ENCODE measurements at places on chromosomes 13 and 19.

DNA sequence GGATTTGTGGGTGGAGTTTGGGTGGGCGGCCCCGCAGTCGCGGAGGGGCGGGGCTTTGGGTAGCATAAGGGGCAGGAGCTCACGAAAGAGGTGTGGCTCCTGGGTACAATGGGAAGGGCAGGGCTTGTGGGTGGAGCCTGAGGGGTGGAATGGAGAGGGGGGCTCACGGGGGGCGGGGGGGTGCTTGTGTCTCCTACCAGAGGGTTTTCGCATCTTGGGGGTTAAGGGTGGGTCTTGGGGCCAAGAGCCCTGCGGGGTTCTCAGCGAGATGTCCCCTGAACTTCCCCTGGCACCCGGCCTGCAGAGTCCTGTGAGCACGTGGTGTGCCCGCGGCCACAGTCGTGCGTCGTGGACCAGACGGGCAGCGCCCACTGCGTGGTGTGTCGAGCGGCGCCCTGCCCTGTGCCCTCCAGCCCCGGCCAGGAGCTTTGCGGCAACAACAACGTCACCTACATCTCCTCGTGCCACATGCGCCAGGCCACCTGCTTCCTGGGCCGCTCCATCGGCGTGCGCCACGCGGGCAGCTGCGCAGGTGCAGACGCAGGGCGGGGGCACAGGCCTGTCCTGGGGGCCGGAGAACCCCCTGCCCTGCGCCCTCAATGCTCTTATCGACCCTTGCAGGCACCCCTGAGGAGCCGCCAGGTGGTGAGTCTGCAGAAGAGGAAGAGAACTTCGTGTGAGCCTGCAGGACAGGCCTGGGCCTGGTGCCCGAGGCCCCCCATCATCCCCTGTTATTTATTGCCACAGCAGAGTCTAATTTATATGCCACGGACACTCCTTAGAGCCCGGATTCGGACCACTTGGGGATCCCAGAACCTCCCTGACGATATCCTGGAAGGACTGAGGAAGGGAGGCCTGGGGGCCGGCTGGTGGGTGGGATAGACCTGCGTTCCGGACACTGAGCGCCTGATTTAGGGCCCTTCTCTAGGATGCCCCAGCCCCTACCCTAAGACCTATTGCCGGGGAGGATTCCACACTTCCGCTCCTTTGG, 5.1 kb downstream of the FSTL3 start:
- peak; percentile 89 for DNase-seq

- DNase-seq = no peak
Observed at GRCh38 chr13:24226762-24227161, 66.2 kb downstream of the SPATA13 start.

GRCh38 chr13:36355632-36356031, 9.4 kb upstream of the SPART start:
- no peak for DNase-seq

DNA sequence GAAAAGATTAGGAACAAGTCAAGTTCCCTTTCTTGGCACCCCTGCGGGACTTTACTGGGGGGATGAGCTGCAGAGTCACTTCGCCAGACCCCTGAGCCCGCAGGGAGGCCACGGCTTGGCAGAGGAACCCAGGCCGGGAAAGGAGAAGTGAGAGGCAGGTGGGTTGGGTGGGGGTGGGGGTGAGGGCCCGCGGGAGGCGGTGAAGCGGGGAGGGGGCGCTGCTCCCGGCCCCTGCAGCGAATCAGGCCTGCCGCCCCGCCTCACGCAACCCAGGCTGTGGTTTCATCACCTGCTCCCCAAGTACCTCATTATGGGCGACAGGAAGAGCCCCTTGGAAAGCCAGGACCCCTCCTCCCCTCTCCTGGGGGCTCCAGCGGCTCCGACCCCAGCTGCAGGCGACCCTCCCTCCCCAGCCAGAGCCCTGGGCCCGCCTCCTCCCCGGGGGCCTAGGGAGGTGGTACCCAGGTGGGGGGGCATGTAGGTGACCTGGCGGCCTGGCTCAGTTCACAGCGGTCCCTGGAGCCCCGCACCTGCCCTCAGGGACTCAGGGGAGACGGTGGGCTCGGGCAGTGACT, 9.5 kb downstream of the MEF2B start:
- DNase-seq = no peak

Measured in muscle of leg (tissue), 16 donors.